CD4-positive, alpha-beta T cell treated with Interferon gamma for 1 hour (primary cell): ENCODE measurements at places on chromosomes 7 and 10.

DNA sequence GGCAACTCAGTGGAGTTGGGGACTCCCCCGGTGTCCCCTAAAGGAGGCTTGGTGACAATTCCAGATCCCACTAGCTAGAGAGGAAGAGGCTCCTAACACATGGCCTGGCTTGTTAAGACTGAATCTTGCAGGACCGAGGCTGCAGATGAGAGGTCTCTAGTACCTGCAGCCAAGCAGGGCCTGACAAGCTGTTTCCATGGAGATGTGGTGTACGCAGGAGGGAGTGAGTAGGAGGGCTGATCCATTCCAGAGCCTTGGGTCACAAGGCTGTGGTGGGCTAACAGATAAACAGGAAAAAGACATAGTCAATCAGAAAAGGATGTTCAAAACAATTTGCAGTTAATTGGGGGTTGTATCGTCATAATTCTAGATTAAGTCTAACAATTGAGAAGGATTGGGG lies 77.3 kb upstream of the MKLN1 start:
- DNase-seq: no peak

- no peak for DNase-seq
Observed at GRCh38 chr10:67827811-67828210, 10.2 kb downstream of the DNAJC12 start.

- DNase-seq: no peak
Observed at GRCh38 chr10:99994801-99995200, 14.9 kb downstream of the DNMBP start.

- DNase-seq: no peak
Observed at GRCh38 chr7:113677811-113678210, 241.0 kb downstream of the PPP1R3A start.

DNA sequence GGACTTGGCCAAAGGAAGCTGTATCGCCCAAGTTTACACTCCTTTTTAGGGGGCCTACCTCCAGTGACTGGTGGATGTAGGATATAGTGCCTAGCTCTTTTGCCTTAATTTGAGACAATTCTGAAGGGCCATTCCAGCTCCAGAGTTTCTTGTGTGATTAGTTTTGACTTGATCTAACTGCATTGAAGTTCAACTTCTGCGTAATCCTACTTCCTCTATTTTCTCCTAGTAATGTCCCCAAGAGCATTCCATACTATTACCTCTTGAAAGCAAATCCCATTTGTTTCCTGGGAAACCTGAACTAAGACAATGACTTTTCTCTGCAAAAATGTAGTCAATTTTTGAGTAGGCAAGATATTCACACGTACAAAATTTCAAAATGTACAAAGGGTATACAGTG lies 4.7 kb upstream of the H2AZ2 start:
- DNase-seq: no peak

DNA sequence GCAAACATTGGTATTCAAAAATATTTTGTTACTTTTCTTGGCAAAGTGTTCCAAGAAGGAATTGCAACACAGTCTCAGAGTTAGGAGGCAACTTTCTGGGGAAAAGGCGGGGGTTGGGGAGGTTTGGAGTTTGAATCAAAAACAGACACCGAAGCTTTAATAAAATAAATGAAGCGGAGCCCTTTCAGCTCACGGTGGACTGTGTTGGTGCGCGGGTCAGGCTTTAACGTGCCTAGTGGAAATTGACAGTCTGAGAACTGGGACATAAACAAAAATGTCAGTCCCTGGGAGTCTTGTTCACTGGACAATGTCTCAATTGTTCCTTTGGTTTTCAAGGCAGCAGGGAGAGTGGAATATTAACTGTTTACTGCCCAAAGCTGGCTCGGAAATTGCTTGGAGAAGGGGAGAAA lies 109.3 kb downstream of the TCF7L2 start:
- no peak for DNase-seq

GRCh38 chr7:148789220-148789619 lies 90.5 kb downstream of the CUL1 start:
- no peak for DNase-seq

DNA sequence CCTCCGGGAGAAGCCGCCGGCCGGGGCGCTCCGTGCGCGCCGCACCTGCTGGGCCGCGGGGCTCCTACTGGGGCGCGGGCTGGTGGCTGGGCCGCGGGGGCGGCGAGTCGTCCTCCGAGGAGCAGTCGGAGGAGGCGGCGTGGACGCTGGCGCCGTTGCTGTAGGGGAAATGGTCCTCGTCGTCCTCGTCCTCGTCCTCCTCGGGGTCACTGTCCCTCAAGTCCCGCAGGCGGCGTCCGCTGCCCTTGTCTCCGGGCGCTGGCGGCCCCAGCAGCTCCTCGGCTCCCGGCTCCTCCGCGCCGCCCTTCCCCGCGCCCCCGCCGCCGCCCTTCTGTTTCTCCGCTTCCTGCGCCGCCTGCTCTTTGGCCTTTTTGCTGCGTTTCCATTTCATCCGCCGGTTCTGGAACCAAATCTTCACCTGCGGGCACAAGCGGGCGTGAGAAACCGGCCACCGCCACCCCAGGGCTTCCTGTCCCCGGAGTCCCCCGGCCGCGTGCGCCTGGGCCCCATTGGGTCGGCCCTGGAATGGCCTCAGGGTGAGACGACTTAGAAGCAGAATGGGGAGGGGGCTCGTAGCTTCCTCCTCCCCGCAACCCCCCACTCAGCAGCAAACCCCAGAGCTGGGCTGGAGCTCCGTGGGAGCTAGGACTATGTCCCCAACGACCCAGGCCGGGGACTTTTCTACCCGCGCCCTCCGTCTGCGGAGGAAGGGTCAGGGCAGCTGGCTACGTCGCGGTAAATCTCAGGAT lies 4.8 kb downstream of the MNX1 start:
- DNase-seq: no peak
